Common myeloid progenitor, CD34-positive (primary cell): ENCODE measurements at places on chromosomes 2 and 18.

- DNase-seq, result no peak
- no peaks in the 10 kb centered on the region for H3K36me3 ChIP-seq
- H3K4me1 ChIP-seq, result no peaks in the 10 kb centered on the region
- H3K4me3 ChIP-seq, result no peak overlapping the region
- H3K27ac ChIP-seq, result no peak overlapping the region
- H3K27me3 ChIP-seq, result no peaks in the 10 kb centered on the region
Measured at GRCh38 chr2:164498836-164499235, 122.4 kb downstream of the GRB14 start.

DNA sequence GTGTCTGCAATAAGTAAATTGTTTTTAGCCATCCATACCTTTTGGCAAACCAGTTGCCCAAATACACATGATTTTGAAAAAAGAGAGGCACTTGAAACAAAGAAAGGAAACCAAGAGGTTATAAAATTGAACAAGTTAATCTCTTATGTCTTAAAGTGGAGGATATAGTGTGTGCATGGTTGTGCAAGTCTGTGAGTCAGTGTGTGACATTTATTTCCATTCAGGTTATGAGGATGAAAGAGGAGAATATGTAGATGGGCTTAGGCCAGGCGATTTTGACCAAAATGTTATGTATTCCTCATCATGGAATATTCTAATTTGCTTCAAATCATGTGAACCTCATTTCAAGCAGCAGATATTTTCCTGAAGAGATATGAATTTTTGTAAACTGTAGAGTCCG, 123.3 kb downstream of the SETBP1 start:
- H3K27ac ChIP-seq, result no peak overlapping the region
- peaks cover 3% of the 10 kb centered on the region for H3K4me1 ChIP-seq
- H3K27me3 ChIP-seq, result no peaks in the 10 kb centered on the region
- no peak for DNase-seq
- no peaks in the 10 kb centered on the region for H3K36me3 ChIP-seq

- H3K4me1 ChIP-seq, result peaks cover 9% of the 10 kb centered on the region
- H3K36me3 ChIP-seq, result no peaks in the 10 kb centered on the region
- DNase-seq, result no peak
- H3K27me3 ChIP-seq, result no peaks in the 10 kb centered on the region
- no peak overlapping the region for H3K27ac ChIP-seq
Measured at GRCh38 chr2:101120124-101120996, 30.8 kb downstream of the TBC1D8 start.

- DNase-seq, result no peak
- H3K27me3 ChIP-seq, result no peaks in the 10 kb centered on the region
- H3K36me3 ChIP-seq, result no peaks in the 10 kb centered on the region
- no peak overlapping the region for H3K27ac ChIP-seq
Measured at GRCh38 chr2:138703242-138703641, 76.9 kb downstream of the NXPH2 start.

DNA sequence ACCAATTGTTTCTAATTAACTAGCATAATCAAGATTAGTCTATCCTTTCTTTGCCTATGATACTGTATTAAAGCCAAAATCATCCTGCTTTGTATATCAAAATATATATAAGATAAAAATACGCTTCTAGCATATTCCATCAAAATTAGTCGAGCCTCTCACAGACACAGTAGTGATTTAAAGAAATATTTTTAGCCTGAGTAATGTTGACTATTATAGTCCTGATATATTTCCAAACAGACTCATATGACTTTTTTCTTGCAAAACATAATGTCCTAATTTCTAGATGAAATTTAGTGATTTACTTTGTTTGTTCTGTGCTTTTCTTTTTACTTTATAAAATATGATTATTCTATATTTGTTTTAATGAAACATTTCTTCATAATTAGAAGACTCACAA, 30.9 kb downstream of the FAP start:
- H3K4me3 ChIP-seq, result no peak overlapping the region
- no peaks in the 10 kb centered on the region for H3K27me3 ChIP-seq
- no peak overlapping the region for H3K27ac ChIP-seq
- H3K4me1 ChIP-seq, result no peaks in the 10 kb centered on the region

- H3K27ac ChIP-seq, result no peak overlapping the region
- H3K4me1 ChIP-seq, result no peaks in the 10 kb centered on the region
- H3K27me3 ChIP-seq, result no peaks in the 10 kb centered on the region
- H3K36me3 ChIP-seq, result no peaks in the 10 kb centered on the region
- no peak overlapping the region for H3K4me3 ChIP-seq
Measured at GRCh38 chr2:191166756-191167445, 16.1 kb upstream of the STAT4 start.

GRCh38 chr2:174023591-174024523, 58.7 kb upstream of the SP3 start:
- H3K27me3 ChIP-seq, result no peaks in the 10 kb centered on the region
- H3K4me3 ChIP-seq, result no peak overlapping the region
- DNase-seq, result peak; percentile 44
- H3K27ac ChIP-seq, result no peak overlapping the region

GRCh38 chr2:240168041-240168440, 27.6 kb upstream of the OTOS start:
- H3K4me3 ChIP-seq, result no peak overlapping the region
- DNase-seq, result no peak
- no peaks in the 10 kb centered on the region for H3K4me1 ChIP-seq
- H3K27ac ChIP-seq, result no peak overlapping the region
- no peaks in the 10 kb centered on the region for H3K36me3 ChIP-seq
- H3K27me3 ChIP-seq, result no peaks in the 10 kb centered on the region

GRCh38 chr18:36337679-36338402, 40.3 kb downstream of the FHOD3 start:
- H3K36me3 ChIP-seq, result no peaks in the 10 kb centered on the region
- no peak overlapping the region for H3K4me3 ChIP-seq
- H3K27me3 ChIP-seq, result peaks cover 2% of the 10 kb centered on the region
- DNase-seq, result no peak
- no peak overlapping the region for H3K27ac ChIP-seq

DNA sequence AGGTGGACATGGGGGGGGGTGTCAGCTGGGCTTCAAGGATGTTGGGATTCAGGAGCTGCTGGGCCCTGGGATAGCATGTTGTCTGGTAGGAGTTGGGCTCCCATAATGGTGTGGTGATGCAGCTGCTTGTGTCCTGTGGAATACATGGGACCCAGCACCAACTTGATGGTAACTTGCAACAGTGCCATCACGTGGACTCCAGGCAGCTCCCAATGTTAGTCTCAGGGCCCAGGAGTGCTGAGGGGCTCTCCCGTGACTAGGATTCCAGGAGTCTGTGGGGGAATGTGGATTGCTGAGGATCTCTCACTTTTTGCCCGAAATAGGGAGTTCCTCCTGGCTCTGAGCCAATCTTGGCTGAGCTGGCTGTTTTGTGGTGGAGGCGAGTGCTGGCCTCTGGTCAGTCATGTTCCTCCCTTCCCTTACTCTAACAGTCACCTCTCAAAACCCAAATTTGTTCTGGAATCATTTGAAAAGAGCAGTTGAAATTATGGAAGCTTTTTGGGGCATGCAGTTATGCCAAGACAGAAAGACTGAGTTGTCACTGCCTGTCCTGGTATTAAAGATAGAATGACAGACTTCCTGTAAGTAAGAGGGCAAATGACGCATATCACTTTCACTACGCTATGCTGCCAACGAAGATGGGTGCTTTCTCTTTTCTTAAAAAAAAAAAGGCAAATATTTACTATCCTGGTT, 607.1 kb downstream of the ADCYAP1 start:
- no peak overlapping the region for H3K27ac ChIP-seq
- no peaks in the 10 kb centered on the region for H3K36me3 ChIP-seq
- no peaks in the 10 kb centered on the region for H3K4me1 ChIP-seq
- no peaks in the 10 kb centered on the region for H3K27me3 ChIP-seq
- DNase-seq, result peak; percentile 66
- H3K4me3 ChIP-seq, result peak overlapping the region; percentile 15

DNA sequence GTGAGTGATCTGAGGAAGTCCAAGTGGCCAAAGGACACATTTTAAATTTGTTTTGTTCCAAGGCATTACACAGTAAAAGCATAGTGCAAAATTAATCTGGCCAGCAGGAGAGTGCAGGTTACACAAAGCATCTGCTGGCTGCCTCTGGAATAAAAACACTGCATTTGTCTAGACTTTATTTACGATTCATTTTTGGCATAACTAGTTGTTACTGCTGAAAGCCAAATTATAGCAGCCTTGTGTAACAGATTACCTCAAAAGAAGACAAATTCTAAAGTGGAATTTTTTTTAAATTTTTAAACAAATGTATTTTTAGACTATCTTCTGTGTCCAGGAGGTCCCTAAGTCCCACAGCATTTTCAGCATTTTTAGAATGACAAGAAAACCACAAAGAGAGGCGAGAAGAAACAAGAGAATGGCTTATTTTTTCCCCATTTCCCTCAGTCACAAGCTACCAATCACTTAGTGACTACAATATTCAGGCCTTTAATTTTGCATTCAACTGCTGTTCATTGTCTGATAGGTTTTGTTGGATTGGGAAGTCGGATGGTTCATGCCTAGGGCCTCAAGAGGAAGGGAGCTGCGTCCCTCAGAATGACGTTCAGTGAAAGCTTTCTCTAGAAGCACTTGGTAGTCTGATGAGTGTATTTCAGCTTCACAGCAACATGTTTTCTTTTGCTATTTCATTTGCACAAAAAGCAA, 46.0 kb downstream of the TMEFF2 start:
- no peaks in the 10 kb centered on the region for H3K36me3 ChIP-seq
- H3K4me3 ChIP-seq, result no peak overlapping the region
- no peak for DNase-seq
- no peaks in the 10 kb centered on the region for H3K27me3 ChIP-seq

- H3K4me3 ChIP-seq, result no peak overlapping the region
- DNase-seq, result no peak
- no peaks in the 10 kb centered on the region for H3K4me1 ChIP-seq
- H3K27ac ChIP-seq, result no peak overlapping the region
- H3K36me3 ChIP-seq, result peaks cover 3% of the 10 kb centered on the region
Measured at GRCh38 chr18:9606039-9606438, 8.3 kb downstream of the PPP4R1 start.

DNA sequence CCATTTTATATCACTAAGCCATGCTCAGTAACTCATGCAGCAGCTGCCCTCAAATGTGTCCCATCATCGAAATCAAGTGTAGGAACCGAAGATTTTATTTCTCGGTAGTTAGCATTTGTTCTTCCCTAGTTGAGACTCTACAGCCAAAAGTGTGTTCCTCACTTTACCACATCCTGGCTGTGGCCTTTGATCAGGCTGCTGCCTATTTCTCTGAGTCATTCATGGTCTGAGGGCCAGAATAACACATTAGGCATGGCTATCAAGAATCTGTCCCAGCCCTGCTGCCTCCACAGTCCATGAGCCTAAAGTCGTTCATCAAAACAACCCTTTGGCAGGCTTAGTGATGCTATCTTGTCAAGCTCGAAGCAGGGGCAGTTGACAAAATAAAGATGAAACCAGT, 300.1 kb downstream of the TDRD15 start:
- H3K36me3 ChIP-seq, result no peaks in the 10 kb centered on the region
- DNase-seq, result no peak
- no peaks in the 10 kb centered on the region for H3K27me3 ChIP-seq
- H3K4me1 ChIP-seq, result no peaks in the 10 kb centered on the region
- no peak overlapping the region for H3K4me3 ChIP-seq
- H3K27ac ChIP-seq, result no peak overlapping the region

DNA sequence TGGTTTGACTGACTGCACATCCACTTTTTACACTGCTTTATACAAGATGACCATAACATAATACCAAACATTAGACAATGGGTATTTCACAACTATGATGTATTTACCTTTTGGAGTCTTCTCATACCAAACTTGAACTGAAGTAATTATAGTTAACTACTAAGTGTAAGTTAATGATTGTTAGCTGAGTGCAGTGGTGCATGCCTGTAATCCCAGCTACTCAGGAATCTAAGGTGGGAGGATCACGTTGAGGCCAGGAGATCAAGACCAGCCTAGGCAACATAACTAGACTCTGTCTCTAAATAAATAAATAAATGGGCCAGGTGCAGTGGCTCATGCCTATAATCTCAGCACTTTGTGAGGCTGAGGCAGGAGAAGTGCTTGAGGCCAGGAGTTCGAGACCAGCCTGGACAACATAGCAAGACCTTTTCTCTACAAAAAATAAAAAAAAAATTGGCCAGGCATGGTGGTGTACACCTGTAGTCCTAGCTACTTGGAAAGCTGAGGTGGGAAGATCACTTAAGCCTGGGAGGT, 44.9 kb upstream of the ORC2 start:
- no peak for DNase-seq
- no peaks in the 10 kb centered on the region for H3K27me3 ChIP-seq
- H3K4me1 ChIP-seq, result no peaks in the 10 kb centered on the region
- H3K4me3 ChIP-seq, result no peak overlapping the region

GRCh38 chr18:1047406-1047805, 142.7 kb downstream of the ADCYAP1 start:
- H3K36me3 ChIP-seq, result no peaks in the 10 kb centered on the region
- no peak for DNase-seq
- H3K27ac ChIP-seq, result no peak overlapping the region
- H3K4me3 ChIP-seq, result no peak overlapping the region
- H3K27me3 ChIP-seq, result no peaks in the 10 kb centered on the region
- no peaks in the 10 kb centered on the region for H3K4me1 ChIP-seq

DNA sequence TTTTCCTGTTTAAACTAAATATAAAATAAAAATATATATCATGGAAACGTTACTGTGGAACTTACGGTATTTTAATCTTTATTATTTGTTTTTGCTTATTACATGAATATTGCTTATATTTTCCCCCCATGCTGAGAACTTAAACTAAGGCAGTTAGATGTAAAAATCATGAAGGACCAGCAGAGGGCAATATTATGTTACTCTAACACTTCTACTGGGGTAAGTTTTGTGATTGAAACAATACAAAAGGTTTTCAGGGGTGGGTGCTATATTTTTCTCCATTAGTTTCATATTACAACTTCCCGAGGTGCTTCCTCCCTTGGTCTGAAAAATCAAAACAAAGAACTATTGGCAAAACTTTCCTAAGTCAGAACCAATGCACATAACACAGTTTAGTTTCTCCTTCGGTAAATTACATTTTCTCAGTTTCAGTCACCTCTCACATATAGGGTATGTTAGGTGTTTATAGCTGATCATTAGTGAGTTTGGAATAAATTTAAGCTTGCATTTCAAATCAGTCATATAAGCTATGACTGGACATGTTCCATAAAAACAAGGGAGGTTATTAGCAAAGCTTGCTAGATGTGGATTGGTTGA, 54.8 kb downstream of the ZNF407 start:
- no peaks in the 10 kb centered on the region for H3K36me3 ChIP-seq
- H3K4me3 ChIP-seq, result no peak overlapping the region
- H3K27me3 ChIP-seq, result no peaks in the 10 kb centered on the region
- peak; percentile 64 for DNase-seq

GRCh38 chr2:29000956-29001355, 19.9 kb downstream of the TOGARAM2 start:
- H3K27ac ChIP-seq, result no peak overlapping the region
- no peaks in the 10 kb centered on the region for H3K27me3 ChIP-seq
- no peaks in the 10 kb centered on the region for H3K36me3 ChIP-seq
- no peak overlapping the region for H3K4me3 ChIP-seq
- peak; percentile 18 for DNase-seq

DNA sequence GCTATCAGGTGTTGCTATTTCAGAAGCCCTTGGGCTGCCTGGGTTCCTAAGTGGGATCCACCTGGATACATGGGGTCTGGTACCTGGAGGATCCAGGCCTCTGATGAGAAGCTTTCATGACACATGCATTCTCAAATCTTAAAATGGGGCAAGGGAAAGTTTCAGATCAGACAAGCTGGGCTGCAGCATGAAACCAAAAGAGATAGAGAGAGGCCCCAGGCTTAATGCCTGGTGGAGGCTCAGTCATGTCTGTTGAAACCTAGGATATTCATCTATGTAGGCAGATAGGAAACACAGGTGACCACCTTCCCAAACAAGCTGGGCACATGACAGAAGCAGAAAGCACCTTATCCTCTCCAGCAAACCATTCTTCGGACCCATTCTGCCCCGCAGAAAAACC, 18.8 kb upstream of the PLB1 start:
- no peaks in the 10 kb centered on the region for H3K4me1 ChIP-seq
- no peaks in the 10 kb centered on the region for H3K27me3 ChIP-seq
- no peaks in the 10 kb centered on the region for H3K36me3 ChIP-seq
- DNase-seq, result no peak
- no peak overlapping the region for H3K27ac ChIP-seq
